NCI-H2029 treated with DMSO at 0.1 percent for 48 hours (cell line): ENCODE measurements at places on chromosomes 16 and 17.

DNA sequence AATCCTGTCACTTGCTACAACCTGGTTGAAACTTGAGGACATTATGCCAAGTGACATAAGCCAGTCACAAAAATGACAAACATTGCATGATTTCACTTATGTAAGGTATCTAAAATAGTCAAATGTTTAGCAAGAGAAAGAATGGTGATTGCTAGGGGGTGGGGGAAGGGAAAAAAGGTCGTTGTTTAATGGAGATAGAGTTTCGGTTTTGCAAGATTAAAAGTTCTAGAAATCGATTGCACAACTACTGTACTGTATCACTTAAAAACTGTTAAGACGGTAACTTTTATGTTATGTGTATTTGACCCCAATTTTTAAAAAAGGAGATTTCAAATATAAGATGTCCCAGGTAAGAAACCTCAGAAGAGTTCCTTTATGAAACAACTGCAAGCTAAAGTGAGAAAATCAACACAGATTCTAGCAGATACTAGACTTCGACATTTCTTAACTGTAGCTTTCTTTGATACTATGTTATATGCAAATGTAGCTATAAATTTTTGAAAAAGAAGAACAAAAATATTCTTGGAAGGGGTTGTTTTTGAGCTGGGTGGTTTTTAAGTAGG, 5.9 kb downstream of the MEOX1 start:
- no peak for DNase-seq

DNA sequence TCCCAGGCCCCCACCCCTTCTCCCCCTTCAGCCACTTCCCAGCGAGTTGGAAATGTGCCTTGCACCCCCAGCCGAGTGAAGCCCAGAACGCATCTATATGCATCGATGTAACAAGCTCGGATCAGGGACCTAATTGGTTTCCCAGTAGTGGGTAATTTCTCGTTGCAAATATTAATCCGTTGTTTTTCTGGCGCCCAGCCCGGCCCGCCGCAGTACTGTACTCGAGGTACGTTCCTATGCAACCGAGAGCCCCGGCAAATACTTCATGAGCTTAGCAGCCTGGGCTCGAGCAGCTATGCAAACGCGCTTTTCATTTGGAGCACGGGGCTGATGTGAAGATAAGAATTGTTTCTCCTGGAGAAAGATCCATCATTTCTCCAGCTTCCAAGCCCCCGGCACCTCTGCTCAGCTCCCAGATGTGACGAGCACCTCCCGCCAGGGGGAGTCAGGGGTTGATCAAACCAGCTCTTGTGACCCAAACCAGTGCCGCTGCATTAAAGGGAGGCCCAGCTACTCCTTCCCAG, 229.8 kb downstream of the KATNIP start:
- peak; percentile 6 for DNase-seq

DNA sequence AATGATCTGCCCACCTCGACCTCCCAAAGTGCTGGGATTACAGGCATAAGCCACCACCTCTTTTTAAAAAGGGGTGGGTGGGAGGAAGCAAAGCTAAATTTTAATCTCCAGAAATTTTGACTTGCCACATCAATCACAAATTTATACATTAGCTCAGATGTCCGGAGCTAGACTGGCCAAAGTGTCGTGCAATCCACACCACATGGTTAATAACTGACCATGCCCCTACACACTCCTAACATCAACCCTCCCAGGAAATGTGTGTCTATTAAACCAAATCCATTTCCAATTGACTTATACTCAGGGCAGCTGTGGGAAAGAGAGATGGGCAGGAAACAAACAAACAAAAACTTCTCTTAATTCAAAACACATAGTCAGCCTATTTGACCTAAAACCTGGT, 29.9 kb downstream of the SMURF2 start:
- DNase-seq = no peak

- no peak for DNase-seq
Observed at GRCh38 chr17:65277576-65277975, 140.4 kb downstream of the RGS9 start.

GRCh38 chr16:30369938-30370455, 297 bp downstream of the TBC1D10B start:
- DNase-seq = no peak

DNA sequence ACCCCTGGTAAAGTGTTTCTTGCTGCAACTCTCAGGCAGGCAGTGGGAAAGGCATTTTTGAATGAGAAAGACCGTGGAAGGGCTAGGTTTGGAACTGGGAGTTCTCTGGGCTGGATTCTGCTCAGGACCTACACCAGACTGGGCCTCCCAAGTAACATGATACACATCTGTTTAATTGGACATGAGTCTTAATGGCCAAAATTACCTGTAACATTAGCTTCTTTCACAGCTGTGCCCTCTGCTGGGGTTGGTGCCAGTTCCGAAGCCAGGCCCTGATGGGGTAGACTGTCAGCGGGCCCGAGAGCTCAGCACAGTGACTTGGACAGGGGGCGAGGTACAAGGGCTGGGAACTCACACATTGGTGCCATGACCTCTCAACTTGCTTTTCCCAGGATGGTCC, 118.9 kb upstream of the IRX3 start:
- no peak for DNase-seq

GRCh38 chr16:6827267-6827666, 505.4 kb upstream of the RBFOX1 start:
- no peak for DNase-seq

DNA sequence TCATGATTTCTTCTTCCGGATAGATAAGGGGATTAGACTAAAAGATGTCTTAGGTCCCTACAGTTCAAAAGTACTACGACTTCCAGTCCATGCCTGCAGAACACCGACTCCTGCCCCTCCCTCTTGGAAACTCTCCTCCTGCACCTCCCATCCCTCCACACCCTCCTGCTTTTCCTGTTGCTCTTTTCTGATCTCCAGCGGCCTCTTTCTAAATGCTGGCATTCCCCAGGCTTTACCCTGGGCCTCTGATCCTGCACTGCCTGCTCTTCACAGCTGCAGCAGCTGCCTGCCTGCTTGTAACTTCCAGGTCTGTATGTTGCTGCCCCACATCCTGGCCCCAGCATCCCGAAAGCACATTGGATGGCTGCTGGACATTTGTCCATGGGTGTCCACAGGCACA, 154.2 kb downstream of the KCNJ12 start:
- DNase-seq = no peak

DNA sequence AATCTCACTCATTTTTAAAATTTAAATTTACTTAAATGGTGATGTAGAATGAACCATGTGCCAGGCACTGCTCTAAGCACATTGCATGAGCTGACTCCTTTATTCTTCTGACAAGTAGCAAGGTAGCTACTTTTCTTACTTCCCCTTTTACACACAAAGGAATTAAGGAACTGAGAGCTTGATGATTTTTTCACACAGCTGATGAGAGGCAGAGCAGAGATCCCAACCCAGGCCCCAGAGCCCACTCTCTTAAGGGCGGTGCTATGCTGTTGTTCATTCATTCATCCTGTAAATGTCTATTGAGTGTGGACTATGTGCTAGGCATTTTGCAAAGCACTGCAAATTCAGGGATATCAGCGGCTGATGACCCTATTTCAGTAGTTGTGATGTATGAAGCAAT, 17.9 kb downstream of the SEC14L5 start:
- DNase-seq = no peak

- DNase-seq = no peak
Observed at GRCh38 chr16:88691924-88692560, 5.7 kb upstream of the SNAI3 start.

- DNase-seq = no peak
Observed at GRCh38 chr17:29124925-29125273, 55.3 kb downstream of the MYO18A start.

GRCh38 chr17:76005263-76006149, 4.9 kb downstream of the CDK3 start:
- DNase-seq = peak; percentile 19

DNA sequence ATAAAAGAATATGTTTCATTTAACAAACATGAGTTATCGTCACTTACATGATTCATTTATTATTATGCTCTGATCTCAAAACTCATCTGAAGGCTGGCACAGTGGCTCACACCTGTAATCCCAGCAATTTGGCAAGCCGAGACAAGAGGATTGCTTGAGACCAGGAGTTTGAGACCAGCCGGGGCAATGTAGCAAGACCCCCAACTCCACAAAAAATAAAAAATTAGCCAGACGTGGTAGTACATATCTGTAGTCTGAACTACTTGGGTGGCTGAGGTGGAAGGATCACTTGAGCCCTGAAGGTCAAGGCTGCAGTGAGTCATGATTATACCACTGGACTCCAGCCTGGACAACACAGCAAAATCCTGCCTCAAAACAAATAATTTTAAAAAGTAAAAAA, 16.0 kb downstream of the APPBP2 start:
- DNase-seq = no peak

GRCh38 chr16:81810894-81811538, 31.9 kb downstream of the PLCG2 start:
- DNase-seq = no peak

GRCh38 chr16:55408661-55409060, 70.3 kb upstream of the MMP2 start:
- no peak for DNase-seq

DNA sequence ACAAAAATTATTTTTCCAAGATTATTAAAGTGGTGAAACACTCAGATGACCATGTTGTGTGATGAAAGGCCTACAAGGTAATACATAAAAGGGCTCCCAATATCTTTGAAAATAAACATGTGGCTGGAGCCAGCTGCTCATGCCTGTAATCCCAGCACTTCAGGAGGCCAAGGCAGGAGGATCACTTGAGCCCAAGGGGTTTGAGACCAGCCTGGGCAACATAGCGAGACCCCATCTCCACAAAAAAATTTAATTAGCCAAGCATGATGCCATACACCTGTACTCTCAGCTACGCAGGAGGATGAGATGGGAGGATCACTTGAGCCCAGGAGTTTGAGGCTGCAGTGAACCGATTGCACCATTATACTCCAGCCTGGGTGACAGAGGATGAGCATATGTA, 26.8 kb downstream of the SIAH1 start:
- no peak for DNase-seq

GRCh38 chr17:2542456-2542855, 30.8 kb upstream of the METTL16 start:
- DNase-seq = no peak

- DNase-seq = no peak
Observed at GRCh38 chr16:56421313-56421712, 4.0 kb downstream of the AMFR start.

- no peak for DNase-seq
Observed at GRCh38 chr16:54060599-54061421, 225.8 kb downstream of the IRX3 start.

GRCh38 chr16:13919330-13919682, 648 bp upstream of the ERCC4 start:
- peak; percentile 49 for DNase-seq

DNA sequence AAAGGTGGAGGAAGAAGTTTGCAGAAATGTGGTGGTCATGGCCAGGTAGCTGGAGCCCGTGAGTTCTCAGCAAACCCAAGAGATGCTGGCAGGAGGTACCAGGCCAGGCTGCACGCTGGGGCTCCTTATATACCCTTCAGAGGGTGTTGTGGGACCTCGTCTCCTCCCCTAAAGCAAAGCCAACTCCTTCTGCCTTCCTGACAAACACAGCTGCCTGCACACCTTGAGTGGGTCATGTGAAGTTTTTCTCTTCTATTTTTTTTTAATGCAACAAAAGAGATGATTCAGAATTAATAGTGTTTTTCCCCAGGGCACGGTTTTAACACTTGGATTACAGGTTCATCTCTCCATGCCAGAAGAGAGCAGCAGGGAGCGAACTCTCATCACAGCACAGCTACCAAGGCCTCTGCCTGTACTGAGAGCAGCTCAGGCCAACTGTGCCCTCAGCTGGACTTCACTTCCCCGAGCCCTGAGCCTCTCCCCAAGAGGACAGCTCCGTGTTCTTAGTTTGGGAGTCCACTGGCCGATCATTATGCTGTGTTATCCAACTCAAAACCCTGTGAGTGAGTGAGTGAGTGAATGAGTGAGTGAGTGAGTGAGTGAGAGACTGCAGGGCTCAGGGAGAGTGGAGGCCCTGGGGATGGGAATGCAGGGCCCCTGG, at the start of gene KRT15:
KRT15 (minus strand) TSS at position 102 of the 661 bp plus-strand sequence; CDS start at position 39, 63 bp downstream.
- peak; percentile 39 for DNase-seq

- DNase-seq = no peak
Observed at GRCh38 chr17:15882777-15883176, 62.2 kb upstream of the ADORA2B start.

DNA sequence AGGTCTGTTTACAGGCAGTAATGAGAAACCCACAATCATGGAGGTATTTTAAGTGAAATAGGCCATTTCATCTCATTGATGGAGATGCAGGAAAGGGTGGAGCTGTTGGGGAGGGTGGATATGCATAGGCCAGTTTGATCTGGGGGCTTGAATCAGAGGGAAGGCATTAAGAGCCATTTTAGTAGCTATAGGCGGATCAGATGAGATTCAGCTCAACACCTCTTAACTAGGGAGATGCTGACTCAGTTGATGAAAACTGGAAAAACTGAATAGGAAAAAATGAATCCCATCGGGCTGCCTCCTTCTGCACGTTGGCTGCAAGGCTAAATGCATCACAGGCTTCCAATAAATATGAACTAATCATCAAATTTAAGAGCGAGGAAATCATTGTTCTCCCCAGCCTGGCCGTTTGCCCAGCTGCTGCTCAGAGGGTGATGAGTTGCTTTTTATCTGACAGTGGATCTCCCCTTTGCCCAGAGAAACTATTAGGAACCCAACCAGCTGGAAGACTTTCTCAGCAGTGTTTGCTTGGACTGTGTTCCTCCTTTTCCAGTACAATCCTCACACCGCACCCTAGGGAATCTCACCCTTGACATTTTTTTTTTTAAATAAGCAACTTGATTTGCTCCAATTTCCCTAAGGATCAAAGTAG, 149.6 kb downstream of the SOX9 start:
- DNase-seq = no peak

GRCh38 chr16:24052329-24053098, 203.6 kb upstream of the CACNG3 start:
- DNase-seq = no peak

DNA sequence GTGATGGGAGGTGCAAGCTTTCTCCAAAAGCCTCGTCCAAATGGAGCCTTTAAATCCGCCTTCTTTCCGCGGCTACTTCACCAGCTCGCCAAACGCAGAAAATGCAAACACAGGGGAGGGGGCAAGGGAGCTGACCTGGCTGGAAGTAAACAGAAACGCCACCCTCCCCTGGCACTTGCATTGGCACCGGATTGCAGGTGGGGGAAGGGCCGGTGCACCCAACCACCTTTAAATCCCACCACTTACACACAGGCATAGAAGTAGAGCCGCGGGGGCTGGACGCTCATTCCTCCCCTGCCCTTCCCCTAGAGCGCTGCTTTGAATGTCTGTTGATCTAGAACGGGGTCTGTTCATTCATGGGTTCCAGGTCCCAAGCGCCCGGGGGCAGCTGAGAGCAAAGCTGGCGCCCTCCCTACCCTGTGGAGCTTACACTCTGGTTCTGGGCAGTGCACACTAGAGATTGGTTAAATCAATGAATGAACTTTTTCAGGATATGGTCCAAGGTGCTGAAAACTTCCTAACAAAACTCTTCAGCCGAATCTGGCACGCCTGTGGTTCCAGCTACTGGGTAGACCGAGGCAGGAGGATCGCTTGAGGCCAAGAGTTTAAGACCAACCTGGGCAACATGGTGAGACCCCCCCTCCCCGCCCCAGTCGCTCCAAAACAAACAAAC, 920 bp upstream of the ZCCHC14 start:
- no peak for DNase-seq

- no peak for DNase-seq
Observed at GRCh38 chr17:14712611-14713021, 411.7 kb downstream of the HS3ST3B1 start.

- no peak for DNase-seq
Observed at GRCh38 chr16:78490847-78491246, 391.4 kb downstream of the WWOX start.
